ENCODE measurements at places on chromosomes 2 and 18. TPM values are rescaled to one million over a fixed set of nuclear protein-coding genes. Genes with fewer than 3 reads are reported as not detected.

- no peak for DNase-seq
- H3K27ac ChIP-seq = no peak overlapping the region
- peaks cover 20% of the 10 kb centered on the region for H3K4me1 ChIP-seq
- H3K36me3 ChIP-seq = no peaks in the 10 kb centered on the region
- H3K4me3 ChIP-seq = no peak overlapping the region
These were observed 119.8 kb downstream of the AGAP1 start for GRCh38 chr2:235613649-235614048.

Gene LPIN1
- 67.5 TPM for total RNA-seq

DNA sequence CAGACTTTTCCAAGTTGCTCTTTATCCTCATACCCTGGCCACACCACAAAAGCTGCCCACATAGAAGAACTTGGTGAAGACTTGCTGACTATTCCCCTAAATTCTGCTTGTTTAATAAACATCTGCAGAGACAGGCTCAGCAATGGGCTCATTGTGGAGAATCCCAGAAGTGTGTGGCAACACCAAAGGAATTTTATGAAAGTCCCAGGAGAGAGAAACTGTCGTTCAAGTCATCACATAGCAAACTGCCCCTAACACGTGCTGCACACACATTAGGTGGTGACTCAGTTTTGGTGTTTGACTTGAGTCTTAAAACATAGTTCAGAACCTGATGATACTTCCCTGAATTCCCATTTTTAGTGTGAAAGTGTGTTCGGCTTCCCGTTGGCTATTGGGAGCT is 38.6 kb downstream of the CYP1B1 start:
- no peak for DNase-seq
- H3K36me3 ChIP-seq = no peaks in the 10 kb centered on the region
- peaks cover 16% of the 10 kb centered on the region for H3K4me1 ChIP-seq
- no peaks in the 10 kb centered on the region for H3K27me3 ChIP-seq
- no peak overlapping the region for H3K4me3 ChIP-seq
- H3K27ac ChIP-seq = peak overlapping the region; percentile 86

Gene TBR1
- total RNA-seq = not detected

Gene DUSP2
- total RNA-seq = 14.0 TPM
